Mesothelial cell of epicardium (in vitro differentiated cells): ENCODE measurements at places on chromosomes 3 and 15.
A peak's percentile ranks its signal among the peaks of the same experiment; 100 is the strongest.

GRCh38 chr3:32143849-32144757 lies 37.7 kb downstream of the GPD1L start:
- H3K27ac ChIP-seq: peak overlapping the region; percentile 66
- peaks cover 36% of the 10 kb centered on the region for H3K4me1 ChIP-seq
- peak; percentile 44 for DNase-seq

DNA sequence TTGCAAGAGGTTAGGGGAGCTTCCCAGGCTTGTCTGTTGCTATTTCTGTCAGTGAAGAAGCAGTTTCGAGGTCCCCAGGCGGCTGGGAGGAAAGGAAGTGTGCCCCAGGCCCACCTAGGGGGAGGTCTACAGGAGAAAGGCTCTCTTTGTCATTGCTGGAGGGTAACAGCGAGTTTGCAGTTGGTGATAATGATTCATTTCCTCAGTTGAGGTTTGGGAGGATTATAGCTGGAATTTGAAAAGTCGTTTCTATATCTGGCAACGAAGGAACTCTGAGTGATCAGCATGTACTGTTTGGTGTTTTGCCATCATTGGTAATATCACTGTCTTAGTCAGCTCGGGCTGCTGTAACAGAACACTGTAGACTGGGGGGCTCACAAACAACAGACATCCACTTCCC lies 65.5 kb upstream of the UBE3A start:
- H3K27me3 ChIP-seq: peaks cover 6% of the 10 kb centered on the region
- peaks cover 3% of the 10 kb centered on the region for H3K4me1 ChIP-seq
- no peaks in the 10 kb centered on the region for H3K36me3 ChIP-seq
- H3K4me3 ChIP-seq: no peak overlapping the region

GRCh38 chr3:107429320-107430181 lies 52.3 kb downstream of the CCDC54 start:
- H3K36me3 ChIP-seq: no peaks in the 10 kb centered on the region
- no peaks in the 10 kb centered on the region for H3K27me3 ChIP-seq

- H3K27me3 ChIP-seq: no peaks in the 10 kb centered on the region
- H3K4me1 ChIP-seq: peaks cover 27% of the 10 kb centered on the region
- H3K36me3 ChIP-seq: peaks cover 54% of the 10 kb centered on the region
- no peak for DNase-seq
- no peak overlapping the region for H3K4me3 ChIP-seq
Measured at GRCh38 chr15:67170143-67170925, 84.1 kb downstream of the AAGAB start.

- no peaks in the 10 kb centered on the region for H3K27me3 ChIP-seq
- peaks cover 4% of the 10 kb centered on the region for H3K36me3 ChIP-seq
- peak overlapping the region; percentile 55 for H3K27ac ChIP-seq
Measured at GRCh38 chr3:161042023-161042501, 63.1 kb downstream of the B3GALNT1 start.

DNA sequence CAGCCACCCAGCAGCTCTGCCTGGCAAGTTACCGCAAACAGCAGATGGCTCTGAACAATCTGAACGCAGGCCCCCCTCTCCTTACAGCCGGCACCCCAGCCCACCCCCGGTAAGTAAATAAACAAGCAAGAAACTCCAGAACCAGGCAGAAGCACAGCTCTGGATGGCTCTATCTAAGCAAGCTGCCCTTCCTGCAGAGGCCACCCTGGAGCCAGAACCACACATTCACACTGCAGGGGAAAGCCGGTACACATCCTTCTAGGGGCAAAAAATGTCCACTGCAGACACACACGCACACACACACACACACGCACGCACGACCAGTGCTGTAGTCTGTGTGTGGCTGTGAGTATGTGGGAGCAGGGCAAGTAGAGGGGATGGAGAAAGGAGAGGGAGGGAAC lies 63.9 kb downstream of the ADCY5 start:
- H3K4me1 ChIP-seq: peaks cover 42% of the 10 kb centered on the region
- H3K36me3 ChIP-seq: no peaks in the 10 kb centered on the region
- no peak for DNase-seq
- H3K4me3 ChIP-seq: no peak overlapping the region
- peaks cover 68% of the 10 kb centered on the region for H3K27me3 ChIP-seq

DNA sequence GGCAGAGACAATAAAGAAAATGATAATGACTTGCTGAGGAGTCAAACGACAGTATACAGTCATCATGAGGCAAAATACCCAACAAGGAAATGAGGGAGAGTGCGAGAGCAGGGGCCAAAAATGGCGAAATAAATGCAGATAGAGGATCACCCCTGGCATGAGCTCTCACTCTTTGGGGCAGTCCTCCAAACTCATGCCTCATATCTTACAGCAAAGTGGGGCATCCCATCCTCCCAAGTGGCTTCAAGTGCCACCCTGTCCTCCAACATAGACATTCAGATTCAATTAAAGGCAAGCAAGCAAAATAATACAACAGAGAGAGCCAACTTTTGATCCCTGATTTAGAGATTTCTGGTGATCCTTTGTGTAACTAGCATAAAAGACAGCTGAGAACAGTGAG lies 278.4 kb downstream of the GBE1 start:
- peaks cover 8% of the 10 kb centered on the region for H3K4me1 ChIP-seq
- H3K27me3 ChIP-seq: no peaks in the 10 kb centered on the region
- peaks cover 1% of the 10 kb centered on the region for H3K36me3 ChIP-seq
- no peak overlapping the region for H3K4me3 ChIP-seq
- H3K27ac ChIP-seq: no peak overlapping the region

DNA sequence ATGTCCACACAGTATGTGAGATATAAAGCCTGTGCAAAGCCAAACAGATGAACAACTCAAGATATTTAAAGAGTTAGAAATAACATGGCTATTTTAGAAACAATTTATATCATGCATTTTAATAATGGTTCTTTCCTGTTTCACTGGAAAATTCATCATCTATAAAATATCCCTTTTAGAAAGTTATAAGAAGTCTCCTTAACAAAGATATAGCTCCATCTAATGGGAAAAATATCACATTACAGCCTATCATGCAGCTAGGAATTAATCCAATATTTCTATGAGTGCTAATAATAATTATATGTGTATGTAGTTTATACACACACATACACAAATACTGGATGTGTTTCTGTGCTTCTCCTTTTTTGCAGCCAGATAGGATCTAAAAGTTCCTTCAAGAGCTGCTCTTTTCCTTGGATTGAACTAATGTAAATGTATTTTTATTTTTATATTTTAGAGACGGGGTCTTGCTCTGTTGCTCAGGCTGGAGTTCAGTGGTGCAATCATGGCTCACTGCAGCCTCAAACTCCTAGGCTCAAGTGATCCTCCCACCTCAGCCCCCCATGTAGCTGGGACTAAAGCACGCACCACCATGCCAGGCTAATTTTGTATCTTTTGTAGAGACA lies 21.6 kb downstream of the RPL22L1 start:
- peaks cover 17% of the 10 kb centered on the region for H3K4me1 ChIP-seq
- no peak overlapping the region for H3K4me3 ChIP-seq
- H3K36me3 ChIP-seq: no peaks in the 10 kb centered on the region

GRCh38 chr15:62849316-62850106 lies 193.0 kb upstream of the TPM1 start:
- peaks cover 66% of the 10 kb centered on the region for H3K4me1 ChIP-seq
- H3K36me3 ChIP-seq: no peaks in the 10 kb centered on the region
- no peaks in the 10 kb centered on the region for H3K27me3 ChIP-seq
- no peak overlapping the region for H3K4me3 ChIP-seq
- peak overlapping the region; percentile 86 for H3K27ac ChIP-seq

- no peaks in the 10 kb centered on the region for H3K27me3 ChIP-seq
- no peak overlapping the region for H3K27ac ChIP-seq
- DNase-seq: no peak
- H3K4me1 ChIP-seq: peaks cover 7% of the 10 kb centered on the region
- peaks cover 2% of the 10 kb centered on the region for H3K36me3 ChIP-seq
Measured at GRCh38 chr15:38647683-38648082, 83.1 kb upstream of the RASGRP1 start.

DNA sequence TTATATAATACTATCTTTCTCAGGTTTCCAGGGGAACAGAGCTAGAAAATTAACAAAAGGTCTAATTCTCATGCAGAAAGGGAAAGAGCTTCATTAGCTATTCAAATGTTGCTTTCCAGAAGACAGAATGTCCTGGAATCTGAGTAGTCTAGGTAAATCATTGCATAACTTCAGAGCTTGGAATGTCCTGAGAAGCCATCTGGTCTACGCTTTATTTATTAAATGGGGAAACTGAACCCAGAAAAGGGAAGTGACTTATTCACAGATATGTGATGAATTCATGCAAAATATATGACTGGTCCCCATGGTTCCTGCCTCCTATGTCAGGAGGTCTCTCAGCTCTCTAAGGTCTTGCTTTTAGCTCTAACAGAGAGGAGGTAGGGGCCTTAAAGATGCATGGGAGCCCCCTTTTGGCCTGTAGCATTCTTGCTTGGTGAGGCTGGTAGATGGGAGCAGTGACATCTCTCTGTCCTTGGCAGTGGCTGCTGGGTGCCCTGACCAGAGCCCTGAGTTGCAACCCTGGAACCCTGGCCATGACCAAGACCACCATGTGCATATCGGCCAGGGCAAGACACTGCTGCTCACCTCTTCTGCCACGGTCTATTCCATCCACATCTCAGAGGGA lies 99.2 kb downstream of the CEMIP start:
- no peak for DNase-seq
- no peaks in the 10 kb centered on the region for H3K36me3 ChIP-seq
- H3K27ac ChIP-seq: no peak overlapping the region
- no peaks in the 10 kb centered on the region for H3K4me1 ChIP-seq
- H3K27me3 ChIP-seq: peaks cover 7% of the 10 kb centered on the region

- no peaks in the 10 kb centered on the region for H3K27me3 ChIP-seq
- H3K4me3 ChIP-seq: no peak overlapping the region
- H3K36me3 ChIP-seq: peaks cover 27% of the 10 kb centered on the region
- no peaks in the 10 kb centered on the region for H3K4me1 ChIP-seq
- DNase-seq: no peak
Measured at GRCh38 chr15:63244399-63244798, 33.0 kb upstream of the APH1B start.

DNA sequence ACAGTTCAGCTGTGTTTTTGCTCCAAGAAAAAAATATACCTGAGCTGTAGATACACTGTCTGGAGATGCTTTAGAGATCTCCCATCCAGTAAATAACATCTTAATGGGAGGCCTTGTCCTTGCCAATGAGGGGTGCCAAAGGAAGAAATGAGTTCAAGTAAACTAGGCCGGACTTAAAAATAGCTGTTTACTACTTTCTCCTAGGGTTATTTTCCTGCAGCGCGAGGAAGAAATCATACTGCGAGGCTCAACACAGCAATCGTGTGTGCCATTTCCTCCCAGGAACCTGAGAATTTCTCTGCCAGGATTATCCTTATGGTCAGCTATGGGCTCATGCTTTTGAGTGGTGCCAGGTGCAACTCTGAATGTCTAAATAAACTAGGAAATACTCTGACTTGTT lies 71.9 kb downstream of the CMTM8 start:
- no peaks in the 10 kb centered on the region for H3K27me3 ChIP-seq
- H3K4me3 ChIP-seq: no peak overlapping the region
- H3K4me1 ChIP-seq: peaks cover 8% of the 10 kb centered on the region
- H3K27ac ChIP-seq: no peak overlapping the region

GRCh38 chr3:135081856-135082434 lies 286.9 kb downstream of the EPHB1 start:
- no peaks in the 10 kb centered on the region for H3K36me3 ChIP-seq
- H3K27me3 ChIP-seq: peaks cover 36% of the 10 kb centered on the region
- DNase-seq: no peak
- no peak overlapping the region for H3K4me3 ChIP-seq
- H3K4me1 ChIP-seq: no peaks in the 10 kb centered on the region

DNA sequence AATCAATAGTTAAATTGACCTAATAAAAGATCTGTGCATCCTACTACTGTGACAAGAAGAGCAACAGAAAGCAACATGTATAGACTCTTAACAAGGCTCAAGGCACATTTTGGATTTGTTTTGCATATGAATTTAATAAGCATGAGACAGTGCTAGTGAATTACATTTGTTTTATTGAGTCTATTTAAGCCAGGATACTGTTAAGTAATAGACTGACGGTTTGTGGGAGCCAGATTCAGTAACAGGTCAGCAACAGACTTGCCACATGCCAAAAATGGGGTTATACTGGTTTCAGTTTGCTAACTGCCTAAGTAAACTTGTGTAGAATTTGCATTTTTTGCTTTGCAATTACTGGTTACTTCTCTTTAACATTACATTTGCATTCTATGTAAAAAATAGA lies 54.0 kb downstream of the MBNL1 start:
- no peak overlapping the region for H3K27ac ChIP-seq
- H3K36me3 ChIP-seq: peaks cover 12% of the 10 kb centered on the region
- H3K4me3 ChIP-seq: no peak overlapping the region
- H3K27me3 ChIP-seq: no peaks in the 10 kb centered on the region
- no peak for DNase-seq

DNA sequence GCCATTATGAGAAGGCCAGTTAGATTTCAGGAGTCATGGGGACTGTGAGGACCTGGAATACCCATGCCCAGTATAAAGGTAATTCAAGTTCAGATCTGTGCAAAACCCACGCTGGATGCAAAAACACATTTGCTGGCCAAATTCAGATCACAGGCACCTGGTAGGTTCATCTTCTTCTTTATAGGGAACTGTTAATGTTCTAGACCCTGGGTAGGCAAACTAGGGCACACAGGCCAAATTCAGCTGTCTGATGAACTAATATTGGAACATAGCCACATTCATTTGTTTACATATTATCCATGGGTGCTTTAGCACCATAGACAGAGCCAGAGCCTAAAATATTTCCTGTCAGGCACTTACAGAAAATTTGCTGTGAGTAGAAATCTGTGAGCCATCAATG lies 241.4 kb downstream of the PTPRG start:
- H3K27ac ChIP-seq: no peak overlapping the region
- no peak for DNase-seq
- no peak overlapping the region for H3K4me3 ChIP-seq
- peaks cover 33% of the 10 kb centered on the region for H3K4me1 ChIP-seq
- H3K36me3 ChIP-seq: no peaks in the 10 kb centered on the region

DNA sequence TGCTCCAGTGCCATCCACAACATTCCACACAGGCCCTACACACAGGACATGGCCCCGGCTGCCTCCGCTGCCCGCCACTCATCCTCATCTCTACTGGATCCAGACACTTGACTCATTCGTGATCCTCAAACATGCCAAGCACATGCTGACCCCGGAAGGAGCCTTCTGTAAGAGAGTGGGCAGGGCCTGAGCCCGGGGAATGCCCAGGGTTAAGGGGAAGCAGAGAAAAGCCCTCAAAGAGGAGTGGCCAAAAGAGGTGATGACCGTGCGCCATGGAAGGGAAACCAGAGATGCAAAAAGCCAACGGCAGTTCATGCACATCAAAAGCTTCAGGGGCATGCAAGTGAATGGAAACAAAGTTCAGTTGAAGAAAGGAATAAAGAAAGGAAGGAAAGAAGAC lies 46.1 kb downstream of the RFTN1 start:
- H3K27ac ChIP-seq: no peak overlapping the region
- peaks cover 7% of the 10 kb centered on the region for H3K27me3 ChIP-seq
- H3K4me1 ChIP-seq: peaks cover 35% of the 10 kb centered on the region

DNA sequence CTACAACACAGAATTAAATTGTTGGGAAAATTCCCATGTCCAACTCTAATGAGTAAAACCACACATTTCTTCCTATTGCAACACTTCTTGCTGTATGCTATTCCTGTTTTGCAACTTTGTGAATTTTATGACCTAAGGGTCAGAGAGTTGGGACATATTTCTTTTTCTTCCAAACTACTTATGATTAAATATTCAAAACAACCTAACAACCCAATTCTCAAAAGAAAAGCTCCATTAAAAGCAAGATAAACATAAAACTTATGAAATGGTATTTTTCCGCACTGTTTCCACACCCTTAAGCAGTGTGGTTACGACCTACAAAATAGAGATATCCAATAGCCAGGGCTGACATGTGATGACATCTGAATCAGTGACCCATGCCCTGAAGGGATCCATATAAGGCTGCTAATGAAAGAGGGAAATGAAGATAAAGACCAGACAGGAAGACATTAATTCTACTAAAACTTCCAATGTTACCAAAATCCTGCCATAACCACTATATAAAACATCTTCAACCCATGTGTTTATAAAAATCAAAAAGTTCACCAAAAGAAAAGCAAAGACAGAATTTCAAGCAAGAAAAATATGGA lies 45.6 kb downstream of the DMXL2 start:
- H3K4me3 ChIP-seq: no peak overlapping the region
- no peak overlapping the region for H3K27ac ChIP-seq
- H3K27me3 ChIP-seq: no peaks in the 10 kb centered on the region
- H3K4me1 ChIP-seq: peaks cover 9% of the 10 kb centered on the region
- DNase-seq: no peak
